ENCODE measurements at places on chromosomes 2 and 18.

GRCh38 chr18:24397131-24397693, 412 bp downstream of the OSBPL1A start:
- peak; percentile 19 for DNase-seq

GRCh38 chr2:177783835-177784744, 288.5 kb downstream of the PDE11A start:
- DNase-seq, result no peak

- no peak for DNase-seq
Observed at GRCh38 chr2:211331736-211332135, 775.3 kb downstream of the CPS1 start.

GRCh38 chr18:63956755-63957154, 7.7 kb downstream of the HMSD start:
- no peak for DNase-seq

DNA sequence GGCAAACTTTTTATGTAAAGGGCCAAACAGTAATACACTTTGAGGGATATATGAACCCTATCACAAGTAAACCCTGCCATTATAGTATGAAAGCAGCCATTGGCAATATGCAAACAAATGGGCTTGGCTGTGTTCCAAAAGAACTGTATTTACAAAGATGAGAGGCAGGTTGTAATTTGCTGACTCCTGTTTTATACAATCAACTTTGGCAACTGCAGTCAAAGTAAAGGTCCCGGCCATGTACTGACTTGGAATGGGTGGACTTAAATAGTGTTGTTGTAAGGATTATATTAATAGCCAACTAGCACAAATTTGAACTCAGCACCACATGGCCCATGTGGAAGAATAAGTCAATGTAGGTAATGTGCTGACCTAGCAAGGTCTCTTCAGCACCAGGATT, 223.4 kb downstream of the WDPCP start:
- no peak for DNase-seq

DNA sequence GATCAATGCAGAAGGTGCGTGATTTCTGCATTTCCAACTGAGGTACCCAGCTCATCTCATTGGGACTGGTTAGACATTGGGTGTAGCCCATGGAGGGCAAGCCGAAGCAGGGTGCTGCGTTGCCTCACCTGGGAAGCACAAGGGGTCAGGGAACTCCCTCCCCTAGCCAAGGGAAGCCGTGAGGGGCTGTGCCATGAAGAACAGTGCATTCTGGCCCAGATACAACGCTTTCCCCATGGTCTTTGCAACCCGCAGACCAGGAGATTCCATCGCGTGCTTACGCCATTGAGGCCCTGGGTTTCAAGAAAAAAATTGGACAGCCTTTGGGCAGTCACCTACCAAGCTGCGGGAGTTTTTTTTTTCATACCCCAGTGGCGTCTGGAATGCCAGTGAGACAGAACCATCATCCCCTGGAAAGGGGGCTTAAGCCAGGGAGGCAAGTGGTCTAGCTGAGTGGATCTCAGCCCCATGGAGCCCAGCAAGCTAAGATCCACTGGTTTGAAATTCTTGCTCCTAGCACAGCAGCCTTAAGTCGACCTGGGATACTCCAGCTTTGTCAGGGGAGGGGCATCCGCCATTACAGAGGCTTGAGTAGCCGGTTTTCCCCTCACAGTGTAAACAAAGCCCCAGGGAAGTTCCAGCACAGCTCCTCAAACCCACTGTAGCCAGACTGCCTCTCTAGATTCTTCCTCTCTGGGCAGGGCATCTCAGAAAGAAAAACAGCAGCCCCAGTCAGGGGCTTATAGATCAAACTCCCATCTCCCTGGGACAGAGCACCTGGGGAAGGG, 21.7 kb downstream of the TFPI start:
- no peak for DNase-seq

DNA sequence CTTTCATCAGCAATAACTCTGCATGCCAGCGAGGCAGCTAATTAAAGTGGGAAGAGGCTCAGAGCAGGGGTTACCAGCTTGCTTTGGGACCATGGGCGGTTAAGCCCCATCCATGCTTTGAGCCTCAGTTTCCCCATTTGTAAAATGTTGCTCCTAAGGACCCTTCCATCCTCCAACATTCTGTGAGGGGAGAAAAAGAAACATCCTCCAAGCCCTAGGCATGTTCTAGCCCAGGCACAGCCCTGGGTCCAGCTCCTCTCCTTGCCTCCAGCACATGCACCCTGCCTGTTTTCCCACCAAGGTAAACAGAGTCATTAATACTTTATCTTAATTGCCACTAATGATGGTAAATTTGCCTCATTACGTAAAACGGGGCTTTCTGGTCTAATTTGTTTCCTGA, 113.3 kb upstream of the MYCN start:
- no peak for DNase-seq

DNA sequence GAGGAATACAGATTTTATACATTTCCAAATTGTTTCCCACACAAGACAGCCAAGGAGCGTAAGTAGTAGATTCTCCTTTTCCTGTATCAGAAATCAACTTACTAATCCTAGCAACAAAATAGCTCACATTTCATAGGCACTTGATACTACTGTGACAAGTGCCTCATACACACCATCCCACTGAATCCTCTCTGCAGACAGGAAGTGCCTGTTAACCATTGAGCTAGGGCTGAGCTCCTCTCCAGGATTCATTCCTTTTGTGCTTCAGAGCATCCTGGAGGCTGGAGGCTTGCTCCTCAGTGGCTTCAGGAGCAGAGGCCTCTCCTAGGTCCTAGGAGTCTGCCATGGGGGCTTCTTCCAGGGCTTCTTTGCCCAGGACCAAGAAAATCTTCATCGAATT, 20.8 kb upstream of the ZNF396 start:
- no peak for DNase-seq

Measured in caudate nucleus (tissue), 63 donors.